ENCODE measurements at places on chromosomes 7 and 10.

GRCh38 chr7:135924302-135924701 lies 52.9 kb downstream of the MTPN start:
- DNase-seq, result no peak

DNA sequence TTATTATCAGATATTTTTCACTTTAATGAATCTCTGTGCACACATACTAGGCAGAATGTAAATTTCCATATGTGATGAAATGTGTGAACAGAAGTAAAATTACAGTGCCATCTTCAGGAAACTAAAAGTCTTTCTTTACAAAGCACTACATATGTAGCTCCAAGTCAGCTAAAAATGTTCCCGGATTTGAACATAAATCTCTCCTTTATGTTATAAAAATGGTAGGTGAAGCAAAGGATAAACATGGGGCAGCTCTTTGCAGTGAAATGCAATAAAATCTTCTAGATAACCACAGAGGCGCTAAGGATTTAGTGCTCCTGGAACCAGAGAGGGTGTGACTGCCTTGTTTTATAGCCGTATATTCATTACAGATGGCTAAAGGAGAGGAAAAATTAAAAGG lies 104.9 kb upstream of the C7orf33 start:
- no peak for DNase-seq

DNA sequence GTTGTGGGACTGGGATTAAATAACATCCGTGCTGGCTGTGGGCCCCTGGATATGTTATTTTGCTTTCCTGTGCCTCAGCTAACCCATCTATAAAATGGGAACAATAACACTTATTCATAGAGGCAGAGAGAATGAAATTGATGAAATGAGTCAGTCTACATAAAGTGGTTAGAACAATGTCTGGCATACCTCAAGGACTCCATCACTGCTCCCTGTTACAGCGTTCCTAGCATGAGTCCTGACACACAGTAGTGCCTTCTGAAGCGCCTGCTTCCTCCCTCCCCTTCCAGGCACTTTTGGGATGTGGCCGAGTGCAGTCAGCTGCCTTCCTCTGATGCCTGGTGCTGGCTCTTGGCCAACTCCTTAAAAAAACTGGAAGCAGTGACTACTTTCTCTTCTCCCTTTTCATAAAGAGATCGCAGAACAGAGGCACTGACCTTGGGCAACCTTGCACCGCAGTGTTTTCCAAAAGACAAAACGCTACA lies 108.4 kb upstream of the ZMIZ1 start:
- DNase-seq, result no peak

DNA sequence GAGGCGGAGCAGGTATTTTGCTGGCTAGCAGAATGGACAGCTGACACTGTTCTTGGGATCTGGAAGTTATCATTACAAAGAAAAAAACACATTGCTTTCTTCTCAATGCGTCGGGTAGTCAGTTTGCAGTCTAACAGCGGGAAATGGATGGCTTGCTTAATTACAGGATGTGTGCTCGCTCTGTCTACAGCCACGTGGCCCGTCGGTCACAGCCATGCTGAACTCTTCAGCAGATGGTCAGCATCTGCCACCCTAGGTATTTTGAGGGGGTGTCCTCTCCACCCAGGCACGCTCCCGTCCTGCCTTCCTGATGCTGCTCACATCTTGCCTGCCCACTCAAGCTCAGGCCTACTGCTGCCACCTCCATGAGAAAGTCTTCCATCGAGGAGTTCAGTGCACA lies 20.4 kb upstream of the INMT start:
- no peak for DNase-seq

- no peak for DNase-seq
Measured at GRCh38 chr10:124577651-124578050, 116.0 kb downstream of the LHPP start.

DNA sequence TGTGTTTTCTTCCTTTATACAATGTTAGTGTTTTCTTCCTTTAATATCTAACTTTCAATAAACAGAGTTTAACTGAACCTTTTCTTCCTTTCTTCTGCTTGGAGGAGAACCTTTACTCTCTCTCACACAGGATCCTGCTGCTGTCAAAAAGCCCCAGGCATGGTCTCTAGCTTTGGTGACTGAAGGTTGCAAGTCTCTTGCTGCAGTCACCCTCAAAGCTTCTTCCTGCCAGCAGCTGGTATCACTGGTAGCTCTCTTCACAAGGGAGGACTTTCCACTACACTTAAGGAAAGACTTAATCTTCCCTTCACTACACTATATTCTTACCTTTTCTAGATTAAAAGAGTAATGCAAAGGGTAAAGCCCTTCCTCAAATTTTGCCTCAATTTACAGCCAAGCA lies 153.4 kb downstream of the SGMS1 start:
- DNase-seq, result no peak

DNA sequence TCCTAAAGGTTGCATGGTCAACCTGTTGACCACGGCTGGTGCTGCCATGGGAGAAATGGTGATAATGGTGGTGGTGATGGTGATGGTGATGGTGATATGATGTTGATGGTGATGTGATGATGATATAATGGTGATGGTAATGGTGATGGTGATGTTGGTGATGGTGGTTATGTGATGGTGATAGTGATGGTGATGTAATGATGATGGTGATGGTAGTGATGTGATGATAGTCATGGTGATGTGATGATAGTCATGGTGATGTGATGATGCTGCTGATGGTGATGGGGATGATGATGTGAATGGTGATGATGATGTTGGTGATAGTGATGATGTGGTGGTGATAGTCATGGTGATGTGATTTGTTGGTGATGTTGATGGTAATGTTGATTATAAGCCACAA lies 23.9 kb downstream of the POU6F2 start:
- DNase-seq, result no peak

DNA sequence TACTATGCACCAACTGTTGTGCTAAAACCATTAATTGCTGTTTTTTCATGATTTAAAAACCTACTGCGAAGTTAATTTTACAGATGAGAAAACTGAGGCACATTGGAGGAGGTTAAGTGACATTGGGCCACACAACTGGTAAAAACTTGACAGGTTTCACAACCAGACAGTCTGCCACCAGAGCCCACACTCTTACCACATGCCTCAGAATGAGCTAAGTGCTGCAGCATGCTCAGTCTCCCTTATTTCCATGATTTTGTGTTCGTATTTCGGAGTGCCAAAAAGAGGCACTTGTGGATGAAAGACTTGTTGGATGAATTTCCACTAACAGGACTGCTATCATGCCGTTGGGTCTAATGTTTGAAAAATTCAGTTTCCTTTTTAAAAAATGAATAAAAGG lies 77.4 kb downstream of the PCLO start:
- no peak for DNase-seq

- DNase-seq, result no peak
Measured at GRCh38 chr7:32070406-32071360, at the start of gene PDE1C. Gene PDE1C, minus strand, starts transcription at chr7:32070407.

DNA sequence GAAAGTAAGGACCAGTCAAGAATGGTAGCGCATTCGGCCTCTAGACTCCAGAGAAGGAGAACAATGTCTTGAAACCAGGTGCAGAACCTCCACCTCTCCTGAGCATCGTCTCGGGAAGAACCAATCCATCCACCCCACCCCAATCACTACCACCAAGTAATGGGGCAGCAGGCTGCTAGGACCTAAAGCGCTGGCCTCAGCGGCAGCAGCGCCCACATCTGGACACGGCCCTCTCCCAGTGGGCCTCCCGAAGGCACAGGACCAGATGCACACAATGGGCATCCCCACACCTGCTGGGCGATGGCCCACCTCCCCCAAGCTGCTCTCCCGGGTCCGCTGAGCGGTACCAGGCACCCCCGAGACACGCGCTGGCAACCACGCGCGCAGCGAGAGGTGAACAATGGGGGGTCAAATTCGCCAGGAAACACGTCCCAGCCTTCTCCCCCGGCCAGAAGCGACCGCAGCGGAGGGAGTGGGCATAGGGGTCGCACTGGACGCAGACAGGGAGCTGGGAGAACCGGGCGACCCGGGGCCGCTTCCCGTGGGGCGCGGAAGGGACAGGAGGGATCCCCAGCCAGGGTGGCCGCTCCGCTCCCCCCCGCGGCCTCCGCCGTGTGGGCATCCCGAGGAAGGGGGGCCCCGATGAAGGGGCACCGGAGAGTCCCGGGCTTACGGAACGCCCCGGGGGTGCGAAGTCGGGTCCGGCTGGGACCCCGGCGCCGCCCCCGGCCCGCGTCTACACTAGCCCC lies 506 bp downstream of the CTTNBP2 start:
- no peak for DNase-seq

DNA sequence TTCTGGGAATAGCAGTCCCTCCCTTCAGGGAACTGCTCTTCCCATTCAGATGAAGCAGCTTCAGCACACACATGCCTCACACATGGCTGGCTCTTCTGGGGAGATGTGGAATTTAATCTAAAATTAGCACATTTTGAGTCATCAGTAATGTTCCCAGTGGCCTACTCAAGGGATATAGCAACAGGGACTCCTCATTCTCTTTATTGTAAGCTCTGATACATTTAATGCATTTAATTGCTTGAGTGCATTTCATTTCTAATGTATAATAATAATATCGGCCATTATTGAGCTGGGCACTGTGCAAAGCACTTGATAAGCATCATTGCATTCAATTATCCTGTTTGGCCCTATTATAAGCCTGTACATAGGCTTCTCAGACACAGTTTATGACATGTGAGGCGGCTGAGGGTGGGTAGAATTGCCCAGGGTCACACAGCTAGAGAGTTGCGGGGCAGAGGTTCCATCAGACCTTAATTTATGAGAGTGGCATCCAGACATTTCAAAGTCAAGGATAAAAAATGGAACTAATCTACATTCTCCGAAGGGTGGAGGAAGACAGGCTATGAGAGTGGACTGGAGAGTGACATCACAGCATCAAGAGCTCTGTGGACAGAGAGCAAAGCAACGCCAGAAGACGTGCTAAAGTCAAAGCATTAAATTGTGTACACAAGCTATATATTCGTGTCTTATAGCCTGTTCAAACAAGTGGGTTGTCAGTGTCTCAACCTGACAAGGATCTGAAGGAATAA lies 76.8 kb downstream of the LANCL2 start:
- DNase-seq, result no peak

DNA sequence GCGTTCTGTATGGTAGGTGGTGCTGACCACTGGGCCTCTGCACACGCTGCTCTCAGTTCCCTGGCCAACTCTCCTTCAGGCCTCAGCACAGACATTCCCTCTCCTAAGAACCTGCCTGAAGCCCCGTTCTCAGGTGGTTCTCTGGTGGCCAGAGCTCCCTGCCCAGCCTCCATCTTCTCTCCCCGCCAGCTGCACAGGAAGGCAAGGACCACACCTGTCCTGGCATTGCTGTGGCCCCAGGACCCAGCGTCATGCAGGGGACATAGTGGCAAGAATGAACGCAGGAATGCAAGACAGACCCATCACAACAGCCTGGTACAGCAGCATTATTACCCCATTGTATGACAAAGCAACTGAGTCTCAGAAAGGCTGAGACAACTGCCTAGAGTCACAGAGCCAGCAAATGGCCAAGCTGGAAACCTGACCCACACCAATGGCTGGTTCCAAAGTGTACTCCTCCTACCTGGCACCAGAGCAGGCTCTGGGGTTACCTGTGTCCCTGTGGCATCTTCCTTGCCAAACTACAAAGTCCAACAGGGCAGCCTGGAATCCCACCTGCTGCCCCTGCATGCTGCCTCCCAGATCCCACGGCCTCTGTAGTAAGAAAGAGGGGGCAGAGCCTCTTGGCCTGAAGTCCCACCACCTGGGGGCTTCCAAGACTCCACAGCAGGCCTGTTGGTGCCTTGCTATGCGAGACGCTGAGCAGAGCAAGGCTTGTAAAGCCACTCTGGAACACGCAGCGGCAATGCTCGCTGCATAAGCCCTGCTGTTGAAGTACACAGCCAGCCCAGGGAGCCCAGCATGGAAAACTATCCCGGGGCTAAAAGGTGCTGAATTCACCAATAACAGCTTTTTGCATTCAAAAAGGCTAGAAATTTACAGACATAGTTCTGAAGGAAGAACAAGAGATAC lies 73.3 kb downstream of the CHST15 start:
- no peak for DNase-seq

DNA sequence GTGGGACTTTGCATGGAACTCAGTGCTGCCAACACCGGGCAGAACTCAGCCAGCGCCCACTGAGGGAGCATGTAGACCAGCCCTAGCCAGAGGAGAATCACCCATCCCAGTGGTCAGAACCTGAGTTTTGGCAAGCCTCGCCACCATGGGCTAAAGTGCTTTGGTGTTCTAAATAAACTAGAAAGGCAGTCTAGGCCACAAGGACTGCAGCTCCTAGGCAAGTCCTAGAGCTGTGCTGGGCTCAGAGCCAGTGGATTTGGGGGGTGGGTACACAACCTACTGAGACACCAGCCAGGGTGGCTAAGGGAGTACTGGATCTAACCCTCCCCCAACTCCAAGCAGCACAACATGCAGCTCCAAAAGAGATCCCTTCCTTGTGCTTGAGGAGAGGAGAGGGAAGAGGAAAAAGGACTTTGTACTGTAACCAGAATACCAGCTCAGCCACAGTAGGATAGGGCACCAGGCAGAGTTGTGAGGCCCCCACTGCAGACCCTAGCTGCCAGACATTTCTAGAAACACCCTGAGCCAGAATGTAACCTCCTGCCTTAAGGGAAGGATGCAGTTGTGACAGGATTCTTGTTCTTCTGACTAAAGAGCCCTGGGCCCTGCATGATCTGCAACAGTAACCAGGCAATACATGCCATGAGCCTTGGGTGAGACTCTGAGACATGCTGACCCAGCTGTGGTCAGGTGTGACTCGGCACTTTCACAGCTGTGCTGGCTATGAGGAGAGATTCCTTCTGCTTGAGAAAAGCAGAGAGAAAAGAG lies 24.4 kb downstream of the GSDME start:
- DNase-seq, result no peak

GRCh38 chr10:128036746-128037543 lies 89.3 kb downstream of the MKI67 start:
- DNase-seq, result no peak

- DNase-seq, result no peak
Measured at GRCh38 chr7:146960773-146961391, 844.3 kb downstream of the CNTNAP2 start.

GRCh38 chr7:105992905-105993304 lies 29.8 kb downstream of the CDHR3 start:
- DNase-seq, result no peak

DNA sequence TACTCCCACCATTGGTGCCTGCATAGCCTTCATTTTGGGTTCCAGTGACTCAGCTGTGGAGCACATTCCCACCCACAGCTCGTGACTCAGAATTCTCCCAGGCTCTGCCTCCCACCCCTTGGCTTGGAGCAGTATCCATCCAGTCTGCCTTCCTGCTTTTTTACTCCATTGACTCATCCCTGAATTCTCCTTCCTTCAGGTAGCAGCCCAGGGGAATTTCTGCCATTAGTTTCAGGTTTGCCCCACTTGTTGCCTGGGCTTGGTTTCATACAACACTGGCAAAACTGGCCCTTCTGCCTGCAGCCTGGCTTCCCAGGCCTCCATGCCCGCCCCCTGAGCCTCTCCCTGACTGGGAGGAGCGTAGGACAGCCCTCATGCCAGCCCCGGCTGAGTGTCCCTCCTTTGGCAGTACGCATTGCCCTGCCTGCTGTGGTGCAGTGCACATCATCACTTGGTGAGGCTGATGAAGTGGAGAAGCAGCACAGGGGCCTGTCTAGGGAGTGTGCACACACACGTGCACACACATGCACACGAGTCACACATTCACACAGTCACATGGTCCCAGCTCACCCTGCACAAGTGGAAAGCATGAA lies 55.0 kb downstream of the SNX10 start:
- no peak for DNase-seq

All from activated CD8-positive, alpha-beta memory T cell treated with anti-CD3 and anti-CD28 coated beads for 48 hours (primary cell).